ENCODE measurements at places on chromosomes 11 and 22.
A peak's percentile ranks its signal among the peaks of the same experiment; 100 is the strongest.

- peak; percentile 90 for DNase-seq
Observed at GRCh38 chr11:118401151-118401879, at the start of gene ATP5MG. Gene ATP5MG, plus strand, starts transcription at chr11:118401606. Its CDS starts 60 bp downstream, at chr11:118401666.

- no peak for DNase-seq
Observed at GRCh38 chr22:46783721-46784120, 21.3 kb downstream of the TBC1D22A start.

GRCh38 chr22:48277868-48278581, 1515.6 kb downstream of the TBC1D22A start:
- DNase-seq = no peak

DNA sequence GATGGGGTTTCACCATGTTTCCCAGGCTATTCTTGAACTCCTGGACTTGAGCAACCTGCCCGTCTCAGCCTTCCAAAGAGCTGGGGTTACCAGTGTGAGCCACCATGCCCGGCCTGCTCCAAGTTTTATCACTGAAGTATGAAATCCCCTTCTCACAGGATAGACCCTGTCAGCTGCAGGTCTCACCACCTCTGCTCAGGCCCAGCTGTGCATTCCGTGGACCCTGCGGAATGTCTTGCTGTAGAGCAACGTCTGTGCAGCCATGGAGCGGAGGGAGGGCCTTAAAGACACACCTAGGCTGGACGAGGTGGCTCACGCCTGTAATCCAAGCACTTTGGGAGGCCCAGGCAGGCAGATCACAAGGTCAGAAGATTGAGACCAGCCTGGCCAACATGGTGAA, 625.4 kb downstream of the BRD1 start:
- DNase-seq = no peak

GRCh38 chr22:32660292-32660691, 141.2 kb upstream of the TIMP3 start:
- DNase-seq = peak; percentile 73

GRCh38 chr22:44525941-44526778, 28.1 kb upstream of the RTL6 start:
- DNase-seq = no peak

- no peak for DNase-seq
Observed at GRCh38 chr11:48150213-48150612, 66.4 kb upstream of the OR4B1 start.

- peak; percentile 7 for DNase-seq
Observed at GRCh38 chr11:118142081-118142480, 10.5 kb downstream of the SCN4B start.

DNA sequence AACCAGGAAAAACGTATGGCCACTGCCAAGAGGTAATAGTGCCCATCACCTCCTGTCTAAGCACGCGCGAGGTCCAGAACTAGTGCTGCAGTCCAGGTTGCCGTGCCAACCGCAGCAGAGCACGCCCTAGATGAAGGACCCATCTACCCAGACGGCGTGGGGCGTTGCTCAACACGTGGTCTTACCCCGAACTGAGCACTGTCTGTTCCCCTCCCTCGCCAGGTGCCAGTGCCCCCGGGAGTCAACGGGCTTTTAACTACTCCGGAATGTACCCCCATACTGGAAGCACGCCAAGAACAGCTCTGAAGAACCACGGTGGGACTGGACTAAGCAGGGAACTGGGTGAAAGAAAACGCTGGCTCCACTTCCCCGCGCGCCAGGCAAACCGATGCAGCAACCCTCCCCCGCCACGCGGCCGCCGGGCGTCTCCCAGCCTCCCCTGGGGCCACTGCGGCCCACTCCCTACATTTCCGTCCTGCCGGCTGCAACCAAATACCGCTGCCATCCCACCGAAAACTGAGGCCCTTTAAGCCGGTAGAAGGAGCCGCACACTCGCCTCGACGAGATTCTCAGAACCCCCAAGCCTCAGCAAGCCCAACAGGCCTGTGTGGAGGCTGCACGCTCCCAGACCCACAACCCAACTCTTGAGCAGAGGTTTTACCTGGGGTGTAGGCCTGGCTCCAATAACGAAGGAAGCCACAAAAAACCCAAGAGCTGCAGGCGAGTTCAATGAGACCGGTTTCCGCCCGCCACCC, at the start of gene HSPA8:
TSS of gene HSPA8 (minus strand) at position 734 of the 755 bp plus-strand sequence. CDS start 812 bp downstream, outside the sequence.
- peak; percentile 70 for DNase-seq

DNA sequence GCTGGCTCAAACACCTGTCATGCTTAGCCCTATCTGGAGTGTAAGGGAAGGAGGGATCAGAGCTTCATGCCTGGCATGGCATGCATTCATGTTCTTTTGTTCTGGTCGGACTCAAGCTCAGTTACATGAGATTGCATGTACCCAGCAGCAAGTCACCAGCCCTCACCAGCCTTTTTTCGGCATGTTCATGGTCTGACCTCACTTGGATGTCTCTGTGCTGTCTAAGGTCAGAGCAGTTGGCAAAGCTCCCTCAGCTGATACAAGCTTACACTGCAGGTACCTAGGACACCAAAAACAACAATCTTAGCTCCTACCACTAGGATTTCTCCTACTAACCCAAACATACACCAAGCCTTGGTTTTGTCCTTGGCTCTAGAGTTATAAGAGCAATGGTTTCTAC, 152.6 kb downstream of the BARX2 start:
- no peak for DNase-seq

- no peak for DNase-seq
Observed at GRCh38 chr11:93295921-93296575, 34.5 kb upstream of the DEUP1 start.

DNA sequence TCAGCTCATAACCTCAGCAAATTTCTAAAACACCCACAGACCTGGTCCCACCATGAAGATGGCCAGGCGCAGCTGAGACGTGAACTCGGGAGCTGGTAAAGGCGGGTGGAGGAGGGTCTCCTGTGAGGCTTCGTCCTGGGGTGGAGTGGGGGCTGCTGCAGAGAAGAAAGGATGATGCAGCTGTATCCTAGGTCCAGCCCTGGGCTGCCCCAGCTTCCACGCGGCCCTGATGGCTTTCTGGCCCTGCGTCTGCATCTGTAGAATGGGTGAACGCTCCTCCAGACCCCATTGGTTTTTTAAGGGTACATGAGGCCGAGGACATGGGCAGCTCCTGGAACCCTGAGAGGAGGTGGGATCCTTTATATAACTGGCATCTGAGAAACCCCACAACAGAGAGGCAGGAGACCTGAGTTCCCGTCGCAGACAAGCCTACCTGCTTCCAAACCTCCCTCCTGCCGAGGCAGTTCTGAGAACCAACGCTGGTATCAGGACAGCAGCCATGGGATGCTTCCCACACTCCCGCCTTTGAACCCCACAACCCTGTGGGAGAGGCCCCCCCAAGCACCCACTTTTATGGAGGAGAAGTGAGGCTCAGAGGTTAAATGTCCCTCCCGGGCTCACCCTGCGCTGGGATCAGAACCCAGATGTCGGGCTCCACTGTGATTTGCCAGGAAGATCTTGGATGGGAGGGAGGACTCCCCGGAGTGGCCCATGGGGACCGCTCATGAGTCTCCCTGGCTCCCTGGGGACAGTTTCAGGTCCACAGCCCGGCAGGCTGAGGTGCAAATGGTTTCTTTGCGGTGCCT, 55.2 kb upstream of the FGF3 start:
- no peak for DNase-seq

DNA sequence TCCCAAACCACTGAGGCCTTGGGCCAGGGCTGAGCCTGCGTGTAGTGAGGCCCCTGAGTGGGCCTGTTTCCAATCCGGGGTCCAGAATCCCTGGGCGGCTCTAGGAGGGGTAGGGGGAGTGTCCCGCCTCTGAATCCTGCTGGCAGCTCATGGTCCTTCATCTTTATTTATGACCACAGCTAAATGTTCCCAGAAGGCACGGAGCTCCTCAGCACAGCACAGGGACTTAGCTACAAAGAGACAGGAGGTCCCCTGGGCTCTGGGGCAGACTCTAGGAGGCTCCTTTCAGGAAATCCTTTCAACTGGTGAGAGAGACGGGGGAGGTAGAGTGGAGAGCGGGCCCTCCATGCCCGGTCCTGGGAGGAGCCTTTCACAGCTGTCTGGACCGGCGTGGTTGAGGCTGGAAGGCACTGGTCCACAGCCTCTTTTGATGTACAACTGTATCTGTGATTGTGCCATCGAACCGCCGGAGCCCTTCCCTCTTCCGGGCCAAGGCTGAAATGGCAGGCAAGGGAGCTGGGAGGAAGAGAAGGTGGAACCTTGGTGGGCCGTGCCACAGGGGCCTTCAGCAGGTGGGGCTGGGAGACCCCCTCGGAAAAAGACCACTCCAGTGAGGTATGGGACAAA, 46.8 kb downstream of the SCUBE1 start:
- DNase-seq = no peak

DNA sequence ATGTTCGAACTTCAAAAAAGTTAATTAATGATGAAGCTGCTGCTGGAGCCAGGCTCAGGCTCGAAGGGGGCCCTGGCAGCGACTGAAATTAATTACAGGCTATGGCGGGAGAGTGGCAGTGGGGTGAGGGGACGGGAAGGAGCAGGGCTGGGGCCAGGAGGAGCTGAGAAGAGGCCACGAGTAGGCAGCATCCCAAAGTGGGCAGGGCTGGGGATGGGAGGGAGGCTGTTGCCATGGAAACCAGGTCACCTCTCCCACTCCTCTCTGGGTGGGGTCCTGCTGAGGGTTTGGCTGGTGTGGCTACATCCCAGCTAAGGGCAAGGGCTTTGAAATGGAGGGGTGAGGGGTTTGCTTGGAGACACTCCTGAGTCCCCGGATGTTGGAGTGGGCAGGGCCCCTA, 23.9 kb downstream of the CACNA1I start:
- DNase-seq = no peak

DNA sequence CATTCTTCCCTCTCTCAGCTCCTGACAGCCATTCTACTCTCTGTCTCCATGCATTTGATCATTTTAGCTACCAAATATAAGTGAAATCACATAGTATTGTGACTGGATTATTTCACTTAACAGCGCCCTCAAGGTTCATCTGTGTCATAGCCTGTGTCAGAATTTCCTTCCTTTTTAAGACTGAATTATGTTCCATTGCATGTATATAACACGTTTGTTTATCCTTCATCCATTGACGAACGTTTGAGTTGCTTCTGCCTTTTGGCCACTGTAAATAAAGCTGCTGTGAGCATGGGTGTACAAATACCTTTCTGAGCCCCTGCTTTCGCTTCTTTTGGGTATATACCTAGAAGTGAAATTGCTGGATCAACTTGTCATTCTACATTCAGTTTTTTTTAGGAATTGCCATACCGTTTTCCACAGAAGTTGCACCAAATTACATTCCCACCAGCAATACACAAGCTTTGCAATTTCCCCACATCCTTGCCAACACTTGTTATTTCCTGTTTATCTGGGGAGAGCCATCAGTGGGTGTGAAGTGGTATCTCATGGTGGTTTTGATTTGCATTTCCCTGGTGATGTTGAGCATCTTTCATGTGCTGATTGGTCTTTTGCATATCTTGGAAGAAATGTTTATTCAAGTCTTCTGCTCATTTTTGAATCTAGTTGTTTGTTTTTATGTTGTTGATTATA, 17.5 kb downstream of the GLB1L2 start:
- no peak for DNase-seq

GRCh38 chr11:118958577-118958976, 2.5 kb downstream of the UPK2 start:
- no peak for DNase-seq

DNA sequence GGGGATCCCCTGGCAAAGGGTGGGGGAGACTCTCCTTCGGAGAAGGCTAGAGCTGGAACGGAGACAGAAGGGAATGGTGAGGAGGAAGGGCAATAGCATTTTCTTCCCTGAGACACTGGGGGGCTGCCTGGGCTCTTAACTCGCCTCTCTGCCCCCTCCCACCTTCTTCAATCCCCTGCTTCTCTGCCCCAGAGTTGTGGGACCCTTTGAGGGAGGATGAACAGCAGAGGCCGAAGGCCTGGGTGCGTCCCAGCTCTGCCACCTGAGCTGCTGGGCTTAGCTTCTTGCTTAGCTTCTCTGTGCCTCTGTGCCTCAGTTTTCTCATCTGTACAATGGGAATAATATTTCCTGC, 72.4 kb downstream of the RTL6 start:
- no peak for DNase-seq

GRCh38 chr11:74121804-74122203, 49.0 kb downstream of the C2CD3 start:
- DNase-seq = no peak

DNA sequence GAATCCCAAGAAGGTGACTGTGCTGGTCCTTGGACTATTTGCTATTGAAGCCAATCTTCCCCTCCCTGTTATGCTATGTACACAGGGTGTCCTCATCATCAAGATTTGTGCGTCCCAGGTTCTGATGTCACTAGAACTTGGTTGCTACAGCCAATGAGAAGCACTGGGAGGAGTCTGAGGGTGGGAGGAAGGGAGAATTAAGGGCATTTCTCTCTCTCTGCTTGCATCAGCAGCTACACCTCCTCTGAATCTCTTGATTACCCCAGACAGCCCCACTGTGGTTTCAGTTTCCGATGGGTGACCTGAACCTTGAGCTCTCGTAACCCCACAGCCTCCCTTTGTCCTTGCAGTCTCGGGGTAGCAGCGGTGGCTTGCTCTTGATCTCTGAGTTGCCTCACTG, 212.4 kb upstream of the SESN3 start:
- no peak for DNase-seq

DNA sequence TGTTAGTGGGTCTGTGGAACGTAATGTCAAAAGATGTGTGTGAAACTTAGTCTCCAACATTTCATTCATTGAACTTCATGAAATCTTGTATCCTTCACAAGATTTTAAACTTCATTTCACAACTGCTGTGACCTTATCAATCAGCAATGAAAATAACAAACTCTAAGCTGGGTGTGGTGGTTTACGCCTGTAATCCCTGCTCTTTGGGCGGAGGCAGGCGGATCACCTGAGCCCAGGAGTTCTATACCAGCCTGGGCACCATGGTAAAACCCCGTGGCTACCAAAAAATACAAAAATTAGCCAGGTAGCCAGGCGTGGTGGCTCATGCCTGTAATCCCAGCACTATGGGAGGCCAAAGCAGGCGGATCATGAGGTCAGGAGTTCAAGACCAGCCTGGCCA, 5.1 kb downstream of the CHKA start:
- DNase-seq = no peak

GRCh38 chr11:64621283-64622019, 30.4 kb downstream of the SLC22A12 start:
- no peak for DNase-seq

- peak; percentile 59 for DNase-seq
Observed at GRCh38 chr11:64241491-64242374, 838 bp downstream of the FKBP2 start.

DNA sequence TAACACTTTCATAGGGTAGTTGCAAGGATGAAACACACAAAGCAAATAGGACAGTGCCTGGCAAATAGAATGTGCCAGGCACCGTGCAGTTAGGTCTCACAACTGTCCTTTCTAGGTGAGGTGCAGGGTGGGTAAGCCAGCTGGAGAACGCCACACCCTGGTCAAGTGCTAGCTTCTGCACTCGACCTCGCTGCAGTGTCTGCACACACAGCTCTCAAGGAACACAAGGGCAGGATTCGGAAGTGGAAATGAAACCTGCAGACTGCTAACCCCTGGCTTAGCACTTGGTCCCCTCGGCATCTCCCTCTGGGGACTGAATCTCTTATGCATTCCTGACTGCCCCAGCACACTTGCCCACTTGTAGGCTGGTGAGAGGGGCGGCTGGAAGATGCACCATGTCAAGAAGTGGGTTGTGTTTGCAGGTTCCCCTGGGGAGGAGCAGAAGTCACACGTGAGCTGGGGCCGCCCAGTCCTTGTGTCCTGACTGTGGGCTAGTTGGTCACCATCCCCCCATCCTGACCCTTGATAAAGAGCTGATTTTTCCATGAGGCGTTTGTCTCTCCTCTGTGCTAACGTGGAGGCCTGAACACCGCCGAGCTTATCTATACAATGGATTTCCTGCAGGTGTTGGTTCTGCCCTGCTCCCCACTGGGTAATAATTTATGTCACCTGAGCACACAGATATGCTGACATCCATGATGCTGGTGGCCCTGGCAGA, 89.0 kb downstream of the MICAL2 start:
- no peak for DNase-seq

All from mesenchymal stem cell (in vitro differentiated cells and primary cell).